ENCODE measurements at places on chromosomes 13 and 19. TPM values are rescaled to one million over a fixed set of nuclear protein-coding genes. Genes with fewer than 3 reads are reported as not detected.

DNA sequence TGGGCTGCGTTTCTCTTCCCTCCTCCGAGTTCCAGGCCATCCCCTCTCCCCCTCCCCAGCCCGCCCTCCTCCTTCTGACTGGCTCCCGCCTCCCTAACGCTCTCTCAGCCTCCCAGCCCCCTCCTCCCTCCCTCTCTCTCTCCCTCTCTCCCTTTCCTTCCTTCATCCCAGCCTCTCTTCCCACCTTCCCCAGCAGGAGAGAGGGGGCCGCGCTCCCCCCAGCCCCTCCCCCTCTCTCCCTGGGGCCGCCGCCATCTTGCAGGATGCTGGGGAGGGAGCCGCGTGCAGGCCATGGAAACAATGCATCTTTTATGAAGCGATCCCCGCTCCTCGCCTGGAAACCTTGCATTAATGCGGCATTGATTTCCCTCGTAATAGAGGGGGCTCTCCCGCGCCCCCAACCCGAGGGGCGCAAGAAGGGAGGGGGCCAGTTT lies 42.6 kb upstream of the ADGRL1 start:
- peak; percentile 97 for DNase-seq

- no peak for DNase-seq
Observed at GRCh38 chr13:114219392-114219791, 15.3 kb upstream of the CDC16 start.

DNA sequence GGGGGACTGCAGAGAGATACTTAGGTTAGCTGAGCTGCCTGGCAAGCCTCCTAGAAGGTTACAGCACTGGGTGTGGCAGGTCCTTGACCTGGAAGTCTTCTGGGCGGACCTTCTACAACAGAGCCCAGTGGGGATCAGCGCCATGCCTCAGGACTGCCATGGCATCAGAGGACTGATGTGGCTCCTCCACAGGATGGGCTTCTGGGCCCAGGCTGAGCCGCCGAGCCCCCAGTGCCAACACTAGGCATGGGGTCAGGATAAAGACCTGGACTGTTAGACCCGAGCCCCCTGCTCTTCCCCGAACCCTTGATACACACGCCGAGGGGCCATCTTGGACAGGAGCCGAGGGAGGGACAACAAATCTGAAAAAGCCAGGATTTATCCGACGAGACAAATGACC lies 64.0 kb upstream of the SOX21 start:
- no peak for DNase-seq

- peak; percentile 53 for DNase-seq
Observed at GRCh38 chr19:19342086-19343015, 21.7 kb downstream of the MAU2 start.

DNA sequence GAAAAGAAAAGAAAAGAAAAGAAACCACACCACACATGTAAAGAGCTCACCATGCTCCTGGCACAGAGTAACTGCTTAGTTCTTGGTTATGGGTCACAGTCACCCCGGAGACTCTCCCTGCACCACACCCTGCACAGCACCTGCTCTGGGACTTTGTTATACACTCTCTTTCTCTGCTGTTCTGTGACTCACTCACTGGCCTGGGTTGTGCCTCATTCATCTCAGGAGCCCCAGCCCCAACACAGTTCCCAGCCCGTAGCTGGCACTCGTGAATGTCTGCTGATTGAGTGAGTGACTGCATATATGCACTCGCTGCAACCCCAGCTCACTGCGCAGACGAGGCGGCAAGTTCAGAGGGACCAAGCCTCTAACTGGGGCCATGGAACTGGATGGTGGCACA lies 22.9 kb upstream of the ZNF507 start:
- DNase-seq = no peak

DNA sequence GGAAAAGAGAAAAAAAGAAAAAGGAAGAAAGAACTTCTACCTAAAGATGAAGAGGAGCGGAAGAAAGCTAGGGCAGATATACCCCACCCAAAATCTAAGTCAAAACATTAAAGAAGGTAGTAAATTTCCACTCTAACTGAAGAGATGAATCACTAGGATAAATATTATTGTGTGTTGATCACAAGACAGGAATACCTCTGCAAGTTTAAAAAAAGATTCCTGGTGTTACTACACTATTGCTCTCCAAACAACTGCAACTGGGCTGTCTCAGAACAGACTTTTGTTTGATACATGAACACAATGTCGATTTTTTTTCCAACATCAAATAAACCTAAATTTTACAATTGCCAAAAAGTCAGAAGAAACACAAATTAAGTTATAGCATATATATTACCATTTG lies 6.8 kb downstream of the HSPH1 start:
- no peak for DNase-seq

GRCh38 chr19:47471733-47472457 lies at the start of gene SLC8A2:
Gene SLC8A2, minus strand, starts transcription at chr19:47471893. Its CDS starts 5,490 bp downstream, at chr19:47466403.
- DNase-seq = peak; percentile 93

STOML3 gene
- 0.06 TPM for polyA plus RNA-seq

CD79A gene
- 0.78 TPM for polyA plus RNA-seq

- no peak for DNase-seq
Observed at GRCh38 chr19:31392464-31392863, 43.2 kb upstream of the TSHZ3 start.

LRRC4B gene
- polyA plus RNA-seq = 14.1 TPM

ZNF850 gene
- 0.91 TPM for polyA plus RNA-seq

SLC7A10 gene
- 4.9 TPM for polyA plus RNA-seq

DNA sequence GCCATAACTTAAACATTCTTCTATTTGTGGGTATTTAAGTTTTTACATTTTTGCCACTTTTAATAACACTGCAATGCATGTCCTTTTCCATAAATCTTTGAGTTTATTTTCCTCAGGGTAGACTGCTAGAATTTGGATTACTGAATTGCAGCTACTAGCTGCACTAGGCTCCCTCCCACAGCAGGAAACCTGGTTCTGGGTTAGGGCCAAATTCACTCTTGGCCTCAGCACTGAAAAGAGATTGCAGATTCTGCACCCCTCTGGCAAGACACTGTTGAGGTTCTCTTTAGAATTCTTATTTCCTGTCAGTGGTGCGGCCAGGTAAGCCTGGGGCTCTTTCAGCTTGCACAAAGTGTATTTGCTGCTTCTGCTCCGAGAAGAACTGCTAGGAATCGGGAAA lies 155.7 kb downstream of the ENOX1 start:
- DNase-seq = peak; percentile 19

- DNase-seq = peak; percentile 11
Observed at GRCh38 chr13:39760521-39760920, 105.1 kb downstream of the COG6 start.

GRCh38 chr13:98942997-98943396 lies 34.9 kb downstream of the DOCK9 start:
- DNase-seq = peak; percentile 49

DNA sequence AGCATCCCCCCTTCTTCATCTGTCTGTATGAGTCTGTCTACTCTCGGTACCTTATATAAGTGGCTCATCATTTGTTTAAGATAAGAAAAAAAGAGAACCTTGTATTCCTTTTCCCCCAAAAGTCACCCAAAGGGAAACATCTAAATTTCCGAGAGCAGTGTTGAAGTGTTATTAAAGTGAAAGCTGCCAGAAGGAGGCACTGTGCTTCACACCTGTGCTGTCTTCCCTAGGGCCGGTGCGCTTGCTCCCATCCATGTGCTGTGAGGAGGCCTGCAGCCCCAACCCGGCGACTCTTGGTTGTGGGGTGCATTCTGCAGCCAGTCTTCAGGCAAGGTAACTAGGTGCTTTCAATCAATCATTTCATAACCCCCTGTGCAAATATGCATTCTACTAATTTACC lies 97.5 kb downstream of the TNFRSF19 start:
- no peak for DNase-seq

- DNase-seq = no peak
Observed at GRCh38 chr19:39160889-39161672, 35.5 kb downstream of the PAK4 start.

GRIN3B gene
- polyA plus RNA-seq = 0.29 TPM

DNA sequence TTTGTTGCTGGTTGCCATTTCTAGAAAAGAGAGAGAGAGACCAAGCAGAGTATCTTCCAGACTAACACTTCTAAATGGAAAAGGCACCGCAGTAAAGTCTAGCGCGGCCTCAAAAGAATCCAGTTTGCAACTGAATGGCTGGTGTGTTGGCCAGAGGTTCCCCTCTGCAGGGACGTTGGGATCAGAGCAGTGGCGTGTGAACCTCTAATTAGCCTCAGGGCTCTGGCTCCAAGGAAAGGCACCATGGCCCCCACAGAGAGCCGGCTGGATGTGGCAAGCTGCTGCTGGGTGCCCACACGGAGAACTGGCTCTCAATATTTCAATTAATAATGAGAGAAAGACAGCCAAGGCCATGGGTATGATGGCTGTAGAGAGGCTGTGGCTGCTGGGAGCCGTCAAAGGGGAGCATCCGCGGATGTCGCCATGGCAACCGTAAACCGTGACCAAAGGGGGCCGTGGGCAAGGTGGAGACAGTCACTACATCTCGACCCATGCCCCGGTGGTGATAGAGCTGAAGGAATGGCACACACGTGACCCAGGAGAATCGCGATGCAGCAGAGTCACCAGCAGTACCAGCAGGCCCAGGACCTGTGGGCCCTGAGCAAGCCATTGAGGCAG lies 9.5 kb downstream of the VSTM2B start:
- no peak for DNase-seq

- no peak for DNase-seq
Observed at GRCh38 chr13:93956426-93956825, 523.1 kb downstream of the DCT start.

- no peak for DNase-seq
Observed at GRCh38 chr13:112580912-112581311, 7.0 kb downstream of the TUBGCP3 start.

- no peak for DNase-seq
Observed at GRCh38 chr19:47229676-47230053, 1.3 kb downstream of the BBC3 start.

DNA sequence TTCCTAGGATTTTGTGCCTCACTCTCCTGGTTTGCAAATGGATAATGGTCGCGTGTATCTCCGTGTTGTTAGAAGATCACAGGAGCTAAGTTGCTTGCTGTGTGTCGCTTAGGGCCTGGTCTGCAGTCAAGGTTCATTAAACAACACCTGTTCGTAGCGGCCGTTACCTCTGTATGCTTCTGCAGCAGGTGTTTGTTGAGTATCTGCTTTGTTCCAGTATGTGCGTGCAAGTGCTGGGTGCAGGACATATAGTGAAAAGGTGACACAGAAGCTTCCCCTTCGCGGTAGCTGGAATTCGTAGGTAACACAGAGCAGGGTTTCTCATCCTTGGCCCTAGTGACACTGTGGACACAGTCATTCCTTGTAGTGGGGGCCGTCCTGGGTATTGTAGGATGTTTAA lies 5.4 kb downstream of the MED25 start:
- no peak for DNase-seq

DNA sequence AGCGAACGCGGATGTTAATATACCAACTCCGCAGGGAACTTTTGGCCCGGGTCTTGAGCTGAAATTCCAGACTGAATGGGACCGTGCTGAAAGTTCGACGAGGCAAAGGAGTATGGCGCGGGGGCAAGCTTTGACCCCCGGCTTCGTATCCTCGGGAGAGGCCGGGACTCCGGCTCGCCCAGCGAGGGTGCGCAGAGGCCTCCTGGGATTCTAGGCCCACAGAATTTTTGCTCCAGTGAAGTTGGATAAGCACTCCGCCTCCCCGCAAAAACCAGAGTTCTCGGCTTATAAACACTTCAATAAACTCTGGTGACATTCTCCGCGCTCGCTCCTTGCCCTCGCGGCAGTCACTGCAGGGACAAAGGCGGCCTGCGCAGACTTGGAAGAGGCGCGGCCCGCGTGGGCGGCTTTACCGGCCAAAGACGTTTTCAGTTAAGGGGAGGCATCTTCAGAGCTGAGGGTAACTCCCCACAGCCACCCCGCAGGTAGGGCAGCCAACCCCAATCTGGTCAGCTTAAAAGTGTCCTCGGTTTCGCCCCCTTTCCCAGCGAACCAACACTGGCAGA lies 112.6 kb downstream of the KCNRG start:
- DNase-seq = peak; percentile 44

GRCh38 chr19:49557641-49558325 lies 22.6 kb downstream of the NOSIP start:
- no peak for DNase-seq

MBD3L3 gene
- not detected for polyA plus RNA-seq

DNA sequence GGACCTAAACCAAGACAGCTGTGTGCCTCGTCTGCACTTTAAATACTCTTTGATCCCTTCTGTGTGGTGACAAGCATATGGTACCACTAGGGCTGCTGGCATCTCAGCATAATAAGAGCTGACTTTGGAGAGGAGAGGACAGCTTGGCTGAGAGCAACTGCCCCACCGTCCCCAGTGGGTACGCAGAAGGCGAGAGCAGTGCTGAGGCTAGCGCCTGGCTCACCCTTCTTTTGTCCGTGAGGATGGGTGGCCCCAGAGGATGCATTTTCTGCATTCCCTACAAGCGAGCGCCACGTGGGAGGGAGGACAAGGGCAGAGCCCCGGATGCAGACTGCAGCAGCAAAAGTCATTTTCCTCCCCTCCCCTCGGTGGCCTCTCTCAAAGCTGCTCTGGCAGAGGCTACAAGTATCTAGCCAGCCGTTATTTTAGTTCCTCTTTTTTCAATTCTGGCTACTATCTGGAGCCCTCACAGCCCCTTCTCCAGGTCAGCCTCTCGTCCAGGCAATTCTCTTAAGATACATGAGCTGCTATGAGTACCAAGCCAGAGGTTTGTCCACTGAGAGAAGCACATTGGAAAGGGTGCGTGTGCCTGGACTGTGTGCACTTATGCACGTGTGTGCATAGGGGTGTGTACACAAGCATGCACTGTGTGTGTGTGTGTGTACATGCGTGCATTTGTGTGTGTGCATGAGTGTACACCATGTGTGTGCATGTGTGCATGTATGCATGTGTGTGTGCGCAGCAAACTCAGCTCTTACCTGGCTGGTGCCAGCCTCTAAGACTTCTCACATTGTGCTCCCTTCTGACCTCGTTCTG lies 51.3 kb downstream of the RAB20 start:
- peak; percentile 80 for DNase-seq

FCGBP gene
- 5.9 TPM for polyA plus RNA-seq

- peak; percentile 79 for DNase-seq
Observed at GRCh38 chr19:13718733-13719132, 45.6 kb upstream of the MRI1 start.

Data from muscle of leg (tissue), 16 donors.